ENCODE measurements at places on chromosomes 4 and X.

DNA sequence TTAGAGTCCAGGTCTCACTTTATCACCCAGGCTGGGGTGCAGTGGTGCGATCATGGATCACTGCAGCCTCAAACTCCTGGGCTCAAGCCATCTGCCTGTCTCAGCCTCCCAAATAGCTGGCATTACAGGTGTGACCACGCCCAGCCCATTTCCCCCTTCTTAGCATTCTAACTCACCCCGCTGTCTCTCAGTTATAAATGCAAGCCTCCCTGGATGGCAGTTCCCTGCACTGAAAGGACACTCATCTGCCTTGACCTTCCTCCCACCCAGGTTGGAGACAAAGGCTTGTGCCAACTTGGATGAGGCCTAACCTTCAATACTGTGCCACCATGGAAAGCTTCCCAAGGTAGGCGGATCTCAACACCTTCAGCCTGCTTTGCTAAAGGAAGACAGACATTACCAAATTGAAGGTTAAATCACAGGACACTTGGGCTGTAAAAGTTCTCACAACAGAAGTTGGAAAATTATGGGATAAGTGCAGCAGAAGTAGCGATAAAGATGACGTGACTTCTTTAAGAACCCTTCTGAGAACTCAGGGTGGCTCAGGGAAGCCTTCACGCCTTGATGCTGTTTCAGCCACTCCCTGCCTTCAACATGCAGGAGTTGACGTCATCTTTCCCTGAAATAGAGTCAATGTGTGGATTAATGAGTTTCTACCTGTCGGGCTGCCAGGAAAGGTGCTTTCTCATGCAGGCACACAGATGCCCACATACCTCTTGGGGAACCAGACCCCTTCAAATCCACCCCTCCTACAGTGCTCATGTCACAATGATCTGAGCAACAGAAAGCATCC is 10.6 kb upstream of the GPM6B start:
- DNase-seq: no peak

- no peak for DNase-seq
Observed at GRCh38 chrX:132961511-132961910, 3.1 kb upstream of the HS6ST2 start.

- no peak for DNase-seq
Observed at GRCh38 chrX:53262189-53262917, 19.0 kb downstream of the IQSEC2 start.

DNA sequence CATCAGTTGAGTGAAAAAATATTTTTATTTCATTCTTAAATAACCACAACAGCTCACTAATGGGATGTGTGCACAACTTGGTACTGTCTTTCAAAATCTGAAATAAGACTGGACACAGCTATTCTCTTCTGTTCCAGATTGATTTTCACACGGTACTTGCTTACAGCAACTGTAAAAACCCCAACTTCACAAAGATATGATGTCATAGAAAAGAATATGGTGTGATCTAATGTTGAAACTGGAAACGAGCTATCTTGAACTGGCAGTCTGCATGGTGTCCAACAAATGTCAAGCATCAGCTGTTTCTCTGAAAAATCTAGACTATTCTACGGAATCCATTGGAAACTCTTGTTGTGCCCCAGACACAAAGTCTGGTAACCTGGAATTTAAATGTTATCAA is 14.7 kb downstream of the HELQ start:
- no peak for DNase-seq

DNA sequence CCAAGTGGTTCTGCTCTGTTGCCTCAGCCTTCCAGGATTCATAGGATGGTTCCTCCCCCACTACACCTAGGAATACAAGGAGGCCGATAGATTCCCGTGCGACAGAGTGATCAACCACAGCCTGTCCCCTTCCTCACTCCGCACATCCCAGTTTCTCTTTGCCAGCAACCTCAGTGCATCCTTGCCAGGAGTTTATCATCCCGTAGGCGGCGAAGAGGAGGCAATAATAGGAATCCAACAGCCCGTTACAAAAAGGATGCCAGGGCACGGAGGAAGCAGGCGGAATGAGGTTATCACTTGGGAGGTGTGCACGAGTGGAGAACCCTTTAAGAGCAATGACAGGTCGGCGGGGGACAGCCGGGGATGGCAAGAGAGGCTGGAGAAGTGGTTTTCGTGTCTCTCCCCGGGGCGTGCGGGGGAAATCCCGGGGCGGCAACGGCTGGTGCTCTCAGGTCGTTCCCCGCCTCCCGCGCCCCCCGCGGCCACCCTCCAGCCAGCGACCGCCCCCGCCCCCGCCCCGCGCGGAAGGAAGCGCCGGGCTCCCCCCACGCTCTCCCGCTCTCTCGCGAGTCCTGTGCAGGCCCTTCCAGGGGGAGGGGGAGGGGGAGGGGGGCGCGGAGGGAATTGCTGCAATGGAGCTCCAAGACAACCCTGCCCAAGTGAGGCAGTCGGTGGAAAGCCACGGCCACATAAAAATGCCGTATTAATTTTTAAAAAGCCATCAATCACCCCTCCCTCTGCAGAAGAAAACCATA is 1.6 kb downstream of the PPP3CA start:
- DNase-seq: peak; percentile 30

GRCh38 chr4:155592179-155592937 is 74.3 kb upstream of the GUCY1A1 start:
- no peak for DNase-seq

- DNase-seq: no peak
Observed at GRCh38 chr4:116401293-116401692, 684.1 kb downstream of the TRAM1L1 start.

GRCh38 chr4:110172972-110173371 is 25.4 kb downstream of the ELOVL6 start:
- peak; percentile 33 for DNase-seq

- DNase-seq: no peak
Observed at GRCh38 chr4:168696280-168696679, 199.4 kb downstream of the PALLD start.

- no peak for DNase-seq
Observed at GRCh38 chr4:79652738-79653137, 244.7 kb upstream of the GK2 start.

Measured in NCI-H1436 (cell line).